NCI-H2107 (cell line): ENCODE measurements at places on chromosomes 6 and 20.

- no peak for DNase-seq
Measured at GRCh38 chr6:138099832-138100231, 7.4 kb downstream of the PERP start.

DNA sequence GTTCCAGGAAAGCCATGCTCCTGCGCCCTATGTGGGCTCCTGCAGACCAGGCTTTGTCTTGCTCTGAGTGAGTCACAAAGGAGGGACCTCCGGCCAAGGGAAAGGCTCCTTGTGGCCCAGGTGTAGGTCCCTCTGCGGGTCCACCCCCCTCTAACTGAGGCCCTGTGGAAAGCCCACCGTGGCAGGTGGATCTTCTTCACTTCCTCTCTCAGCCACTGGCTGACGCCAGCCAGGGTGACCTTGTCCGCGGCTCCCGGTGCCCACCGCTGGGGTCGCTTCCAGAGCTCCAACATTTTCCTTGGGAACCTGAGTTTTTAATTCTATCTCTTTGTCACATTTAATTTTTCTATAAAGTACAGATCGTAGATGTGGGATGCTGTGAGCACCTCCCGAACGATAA, 54.1 kb downstream of the SMOC2 start:
- DNase-seq = no peak

GRCh38 chr6:79227445-79227844, 7.0 kb downstream of the HMGN3 start:
- DNase-seq = no peak

GRCh38 chr6:106170030-106170791, 84.1 kb downstream of the PRDM1 start:
- no peak for DNase-seq

- no peak for DNase-seq
Measured at GRCh38 chr20:35714127-35714526, 14.9 kb downstream of the ROMO1 start.

DNA sequence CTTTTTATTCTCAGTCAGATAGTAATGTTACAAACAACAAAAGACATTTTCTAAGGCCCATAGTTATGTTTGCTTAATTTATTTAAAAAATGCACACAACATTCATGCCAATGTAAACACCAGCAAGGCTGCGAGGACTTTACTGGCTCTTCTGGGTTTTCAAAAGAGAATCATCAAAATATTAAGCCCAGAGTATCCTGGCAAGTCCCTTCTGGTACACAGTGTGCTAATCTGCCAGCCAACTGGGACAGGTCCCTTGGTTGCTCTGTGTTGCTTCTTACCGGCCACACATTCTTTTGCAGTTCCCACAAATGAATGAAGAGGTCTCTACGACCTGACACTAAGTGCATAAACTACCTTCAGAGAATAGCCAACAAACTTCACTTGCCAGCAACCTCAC, 42.6 kb upstream of the SPDEF start:
- DNase-seq = no peak

DNA sequence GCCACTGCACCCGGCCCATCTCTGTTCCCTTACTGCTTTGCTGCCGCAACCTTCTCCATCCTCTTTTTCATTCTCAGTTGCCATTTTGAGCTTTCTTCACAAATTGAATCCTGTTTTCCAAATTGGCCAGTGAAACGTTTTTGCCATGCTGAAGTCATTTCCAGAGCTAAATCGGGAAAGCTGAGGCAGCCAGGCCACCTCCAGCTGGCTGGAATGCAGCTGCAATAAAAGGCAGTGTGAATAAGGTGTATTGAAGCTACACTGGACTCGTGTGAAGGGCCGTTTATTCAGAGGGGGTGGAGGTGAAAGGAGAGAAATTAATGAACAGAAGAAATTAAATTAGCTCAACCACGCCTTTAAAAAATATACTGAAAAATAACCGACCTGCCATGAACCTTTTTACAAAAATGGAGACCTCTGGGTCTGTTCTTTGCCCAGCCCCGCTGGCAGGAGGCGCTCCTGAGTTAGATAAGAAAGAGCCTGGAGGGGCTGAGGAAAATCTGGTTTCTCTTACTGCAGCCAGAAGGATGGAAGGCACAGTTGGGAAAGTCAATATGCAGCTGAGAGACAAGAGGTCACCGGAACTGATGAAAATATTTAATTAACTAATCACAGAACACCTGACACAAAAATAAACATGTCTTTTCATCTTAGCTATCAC, 283.9 kb downstream of the FOXC1 start:
- no peak for DNase-seq

- DNase-seq = no peak
Measured at GRCh38 chr6:37983720-37984501, 164.4 kb downstream of the ZFAND3 start.

- no peak for DNase-seq
Measured at GRCh38 chr20:289693-290083, 862 bp downstream of the C20orf96 start.
